ENCODE measurements at places on chromosomes 6 and 20. TPM values are rescaled to one million over a fixed set of nuclear protein-coding genes. Genes with fewer than 3 reads are reported as not detected.
A peak's percentile ranks its signal among the peaks of the same experiment; 100 is the strongest.

- no peak for DNase-seq
These were observed 6.0 kb downstream of the PCIF1 start for GRCh38 chr20:45940469-45940868.

DNA sequence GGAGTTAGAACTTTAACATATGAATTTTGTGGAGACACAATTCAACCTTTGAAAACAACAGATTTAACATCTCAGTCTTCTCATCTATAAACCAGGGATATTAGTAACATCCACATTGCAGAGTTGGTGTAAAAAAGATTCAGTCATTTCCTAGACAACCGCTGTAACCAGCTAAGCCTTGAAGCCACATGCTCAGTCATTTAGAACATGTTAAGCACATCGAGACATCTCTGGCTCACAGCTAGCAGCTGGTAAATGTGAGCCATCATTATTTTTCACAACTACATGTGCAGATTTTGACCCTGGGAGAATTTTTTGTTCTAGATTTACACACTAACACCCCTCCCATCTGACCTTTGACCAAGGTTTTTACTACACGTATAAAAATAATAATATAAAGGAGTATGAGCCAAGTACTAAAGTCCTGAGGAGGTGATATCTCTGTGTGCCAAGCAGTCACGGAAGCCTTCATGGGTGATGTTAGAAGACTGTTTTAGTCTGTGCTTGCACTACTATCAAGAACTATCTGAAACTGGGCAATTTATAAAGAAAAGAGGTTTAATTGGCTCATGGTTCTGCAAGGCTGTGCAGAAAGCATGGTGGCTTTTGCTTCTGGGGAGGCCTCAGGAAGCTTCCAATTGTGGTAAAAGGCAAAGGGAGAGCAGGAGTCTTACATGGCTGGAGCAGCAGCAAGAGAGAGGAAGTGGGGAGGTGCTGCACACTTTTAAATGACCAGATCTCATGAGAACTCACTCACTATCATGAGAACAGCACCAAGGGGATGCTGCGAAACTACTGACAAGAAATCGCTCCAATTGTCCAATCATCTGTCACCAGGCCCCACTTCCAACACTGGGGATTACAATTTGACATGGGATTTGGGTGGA is 48.7 kb upstream of the IL20RA start:
- DNase-seq = no peak

DNA sequence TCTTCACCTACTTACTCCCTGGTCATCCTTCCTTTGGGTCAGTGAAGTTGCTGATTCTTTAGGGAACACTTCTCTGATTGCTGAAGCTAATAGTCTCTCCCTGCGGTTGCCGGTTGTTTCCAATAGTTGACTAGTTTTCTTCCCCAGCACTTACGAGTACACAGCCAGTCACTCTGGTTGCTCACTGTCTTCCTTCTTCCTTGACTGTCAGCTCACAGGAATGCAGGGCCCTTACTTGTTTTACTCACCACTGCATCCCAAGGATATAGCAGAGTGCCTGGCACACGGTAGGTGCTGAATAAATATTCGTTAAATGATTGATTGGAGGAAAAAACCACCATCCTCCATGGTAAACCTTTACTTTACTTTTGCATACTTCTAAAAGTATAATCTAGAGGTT is 345.0 kb downstream of the QKI start:
- no peak for DNase-seq

DNA sequence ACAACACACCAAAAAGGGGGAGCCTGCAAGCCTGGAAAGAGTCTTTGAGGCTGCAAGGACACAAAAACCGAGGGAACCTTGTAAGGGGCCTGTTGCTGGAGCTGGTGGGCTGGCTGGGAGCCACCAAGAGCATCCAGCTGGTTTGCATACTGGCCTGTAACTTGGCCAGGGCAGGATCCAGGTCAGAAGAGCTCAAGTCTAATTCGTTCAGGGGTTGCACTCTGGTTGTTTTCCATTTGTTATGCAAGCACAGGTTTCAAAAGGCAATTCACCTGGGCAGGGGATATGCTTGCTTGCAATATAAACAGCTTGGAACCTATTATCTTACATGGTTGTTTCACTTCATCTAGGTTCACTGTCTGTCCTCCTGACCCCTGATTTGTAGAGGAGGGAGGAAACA is 98.3 kb upstream of the GCM1 start:
- DNase-seq = no peak

GRCh38 chr6:25637960-25638434 is 14.0 kb upstream of the SCGN start:
- no peak for DNase-seq

DNA sequence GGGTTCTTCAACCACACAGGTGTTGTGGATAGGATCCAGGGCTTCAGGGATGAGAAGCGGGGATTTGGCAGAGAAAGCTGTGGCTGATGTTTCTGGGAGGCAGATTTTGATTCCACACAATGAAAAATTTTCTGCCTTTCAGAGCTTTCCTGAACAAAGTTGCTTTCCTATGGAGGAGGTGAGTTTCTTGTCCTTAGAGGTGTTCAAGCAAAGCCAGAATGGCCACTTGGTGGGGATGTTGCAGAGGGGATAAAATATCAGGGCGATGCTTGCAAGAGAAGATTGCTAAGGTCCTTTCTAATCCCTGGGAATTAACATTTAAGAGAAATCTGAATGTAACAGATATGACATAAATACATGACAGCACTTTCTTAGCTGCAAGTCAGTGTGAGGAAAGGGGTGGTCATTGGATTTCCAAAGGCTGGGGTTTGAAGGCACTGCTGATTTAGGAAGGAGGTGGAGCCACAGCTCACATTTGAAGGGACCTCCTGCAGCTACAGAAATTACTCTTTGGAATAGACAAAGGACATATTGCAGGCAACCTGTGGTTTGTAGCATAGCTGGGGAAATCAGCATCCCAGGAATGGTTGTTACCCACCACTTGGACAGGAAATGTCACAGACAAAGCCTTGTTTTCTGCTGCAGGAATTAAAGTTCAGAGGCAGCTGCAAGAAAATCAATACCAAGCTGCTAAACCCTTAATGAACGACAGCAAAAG is 271.1 kb upstream of the CHD6 start:
- DNase-seq = no peak

DNA sequence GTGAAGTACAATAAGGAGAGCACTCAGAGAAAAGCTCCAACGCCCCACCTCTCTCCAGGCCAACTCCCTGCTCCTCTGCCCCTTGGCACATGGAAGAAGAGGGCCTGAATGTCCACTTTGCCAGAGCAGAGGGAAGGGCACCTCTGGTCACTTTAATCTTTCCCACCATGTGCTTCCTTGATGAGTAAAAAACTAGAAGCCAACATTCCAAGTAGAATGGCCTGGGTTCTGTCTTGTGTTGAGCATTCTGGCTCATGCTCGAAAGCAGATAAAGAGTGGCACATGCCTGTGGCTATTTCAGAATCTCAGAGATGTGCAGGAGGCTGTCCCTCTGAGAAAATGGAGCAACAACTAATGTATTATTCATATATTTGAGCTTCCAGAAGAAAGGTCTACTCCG is 177.4 kb upstream of the PLN start:
- DNase-seq = no peak

GRCh38 chr6:169326067-169326799 is 72.6 kb upstream of the THBS2 start:
- no peak for DNase-seq

GRCh38 chr6:90209527-90209926 is 87.1 kb downstream of the BACH2 start:
- no peak for DNase-seq

GRCh38 chr6:167699141-167699931 is 127.4 kb upstream of the AFDN start:
- DNase-seq = peak; percentile 90

DNA sequence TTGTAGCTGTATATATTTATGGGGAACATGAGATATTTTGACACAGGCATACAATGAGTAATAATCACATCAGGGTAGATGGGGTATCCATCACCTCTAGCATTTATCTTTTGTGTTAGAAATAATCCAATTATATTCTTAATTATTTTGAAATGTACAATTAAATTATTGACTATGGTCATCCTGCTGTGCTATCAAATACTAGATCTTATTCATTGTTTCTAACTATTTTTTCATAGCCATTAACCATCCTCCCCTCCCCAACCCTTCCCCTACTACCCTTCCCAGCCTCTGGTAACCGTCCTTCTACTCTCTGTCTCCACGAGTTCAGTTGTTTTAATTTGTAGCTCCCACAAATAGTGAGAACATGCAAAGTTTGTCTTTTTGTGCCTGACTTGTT is 28.5 kb downstream of the NKX2-4 start:
- no peak for DNase-seq

DNA sequence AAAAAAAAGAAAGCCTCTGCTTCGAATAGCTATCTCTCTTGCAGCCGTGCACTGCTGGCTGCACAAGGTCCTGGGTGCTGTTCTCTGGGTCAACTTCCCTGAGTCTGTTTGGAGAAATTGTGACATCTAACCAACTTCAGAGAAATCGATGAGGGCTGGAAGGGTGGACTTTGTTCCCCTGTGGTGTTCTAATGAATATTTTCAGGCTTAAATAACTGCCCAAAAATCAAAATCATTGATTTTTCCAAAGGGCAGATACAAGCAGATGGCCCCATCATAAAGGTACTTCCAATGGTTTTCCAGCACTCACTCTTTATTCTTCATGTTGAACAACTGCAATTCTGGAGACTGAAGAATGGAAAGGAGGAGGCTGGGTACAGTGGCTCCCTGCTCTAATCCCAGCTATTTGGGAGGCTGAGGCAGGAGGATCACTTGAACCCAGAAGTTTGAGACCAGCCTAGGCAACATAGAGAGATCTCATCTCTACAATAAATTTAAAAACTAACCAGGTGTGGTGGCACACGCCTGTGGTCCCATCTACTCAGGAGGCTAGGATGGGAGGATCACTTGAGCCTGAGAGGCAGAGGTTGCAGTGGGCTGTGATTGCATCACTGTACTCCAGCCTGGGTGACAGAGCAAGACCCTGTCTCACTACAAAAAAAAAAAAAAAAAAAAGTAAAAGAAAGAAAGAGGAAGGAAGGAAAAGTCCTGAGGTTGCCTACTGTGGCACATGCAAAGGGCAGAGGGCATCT is 59.1 kb downstream of the FOXA2 start:
- no peak for DNase-seq

GRCh38 chr6:52186480-52186879 is 305 bp downstream of the IL17A start:
- no peak for DNase-seq

- no peak for DNase-seq
These were observed 98.0 kb downstream of the DACT2 start for GRCh38 chr6:168221497-168222079.

Gene BPI
- total RNA-seq = not detected

Gene EDN1
- 268 TPM for total RNA-seq

Gene COQ3
- total RNA-seq = 4.4 TPM

Gene LY6G6D
- total RNA-seq = not detected

Gene ANGPT4
- not detected for total RNA-seq

Gene PAX1
- not detected for total RNA-seq

Gene FLRT3
- total RNA-seq = 3.4 TPM
